Cortex of kidney (tissue), 1 donor: ENCODE measurements at places on chromosomes 6 and 20.

DNA sequence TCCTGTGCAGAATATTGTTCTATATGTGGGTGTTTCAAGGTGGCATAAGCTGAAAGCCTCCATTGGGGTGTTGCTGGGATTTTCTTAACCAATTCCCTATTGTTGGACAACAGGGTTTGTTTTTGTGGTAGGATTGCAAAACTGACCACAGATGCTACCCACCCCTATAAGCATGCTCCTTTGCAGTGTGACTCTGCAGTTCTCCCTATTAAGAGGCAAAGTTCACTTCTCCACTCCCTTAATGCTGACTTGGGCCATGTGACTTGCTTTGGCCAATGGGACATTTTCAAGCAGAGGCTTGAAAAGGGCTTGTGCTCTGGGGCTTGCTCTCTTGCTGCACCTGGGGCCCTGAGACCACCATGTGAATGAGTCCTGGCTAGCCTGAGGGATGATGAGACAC is 8.5 kb upstream of the ANGPT4 start:
- no peak for DNase-seq

GRCh38 chr20:1758765-1759164 is 101.2 kb upstream of the SIRPG start:
- DNase-seq, result no peak

DNA sequence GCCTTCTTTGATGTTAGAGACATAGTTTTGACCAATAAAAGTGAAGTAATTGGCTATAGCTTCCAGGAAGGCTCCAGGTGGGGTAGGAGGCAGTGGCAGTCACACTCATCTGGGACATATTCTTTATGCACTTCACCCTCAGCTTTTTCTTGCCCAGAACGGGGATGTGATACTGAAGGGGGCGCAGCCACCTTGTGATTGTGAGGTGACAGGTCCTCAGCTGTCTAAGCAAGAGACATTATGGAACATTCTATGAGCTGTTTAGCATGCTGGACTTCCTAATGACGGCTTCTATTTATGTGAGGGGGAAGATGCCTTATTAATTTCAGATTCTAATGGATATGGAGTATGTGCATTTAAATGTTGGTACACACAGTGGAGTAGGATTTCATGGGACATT is 151.3 kb upstream of the ZFP64 start:
- no peak for DNase-seq

GRCh38 chr20:38196592-38196991 is 31.5 kb upstream of the TGM2 start:
- no peak for DNase-seq

DNA sequence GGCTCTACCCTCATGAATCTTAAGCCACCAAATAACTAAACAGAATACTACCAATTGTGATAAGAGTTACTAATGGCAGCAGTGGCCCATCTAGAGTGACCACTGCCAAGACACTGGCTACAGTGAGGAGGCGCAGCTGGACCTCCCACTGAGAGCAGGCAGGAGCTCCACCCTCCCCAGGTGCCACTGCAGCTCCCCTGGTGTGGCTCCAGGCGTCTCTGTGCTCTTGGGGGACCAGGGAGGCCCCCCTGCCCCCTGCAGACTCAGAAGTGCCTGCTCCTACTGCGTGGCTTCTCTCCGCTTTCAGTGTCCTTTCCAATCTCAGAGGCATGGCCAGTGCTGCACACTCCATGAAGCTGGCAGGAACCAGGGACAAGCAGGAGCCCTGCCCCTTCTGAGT is 23.4 kb downstream of the MC3R start:
- no peak for DNase-seq

GRCh38 chr20:44743080-44743701 is 2.5 kb upstream of the KCNK15 start:
- no peak for DNase-seq

DNA sequence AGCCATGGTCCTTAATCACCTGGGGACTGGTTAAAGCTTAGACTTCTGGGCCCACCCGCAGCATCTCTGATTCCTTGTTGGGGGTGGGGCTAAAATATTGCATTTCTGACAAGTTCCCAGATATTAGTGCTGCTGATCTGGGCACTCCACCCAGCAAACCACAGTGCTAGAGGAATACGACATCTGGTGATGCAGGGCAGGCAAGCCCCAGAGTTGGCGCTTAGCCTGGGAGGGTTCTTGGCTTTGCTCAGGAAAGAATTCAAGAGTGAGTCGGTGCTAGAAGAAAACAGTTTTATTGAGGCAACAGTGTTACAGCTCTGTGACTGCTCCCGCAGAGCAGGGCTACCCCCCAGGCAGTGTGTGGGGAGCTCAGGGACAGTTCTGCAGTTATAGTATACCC is 210.7 kb downstream of the TFAP2C start:
- DNase-seq, result no peak

DNA sequence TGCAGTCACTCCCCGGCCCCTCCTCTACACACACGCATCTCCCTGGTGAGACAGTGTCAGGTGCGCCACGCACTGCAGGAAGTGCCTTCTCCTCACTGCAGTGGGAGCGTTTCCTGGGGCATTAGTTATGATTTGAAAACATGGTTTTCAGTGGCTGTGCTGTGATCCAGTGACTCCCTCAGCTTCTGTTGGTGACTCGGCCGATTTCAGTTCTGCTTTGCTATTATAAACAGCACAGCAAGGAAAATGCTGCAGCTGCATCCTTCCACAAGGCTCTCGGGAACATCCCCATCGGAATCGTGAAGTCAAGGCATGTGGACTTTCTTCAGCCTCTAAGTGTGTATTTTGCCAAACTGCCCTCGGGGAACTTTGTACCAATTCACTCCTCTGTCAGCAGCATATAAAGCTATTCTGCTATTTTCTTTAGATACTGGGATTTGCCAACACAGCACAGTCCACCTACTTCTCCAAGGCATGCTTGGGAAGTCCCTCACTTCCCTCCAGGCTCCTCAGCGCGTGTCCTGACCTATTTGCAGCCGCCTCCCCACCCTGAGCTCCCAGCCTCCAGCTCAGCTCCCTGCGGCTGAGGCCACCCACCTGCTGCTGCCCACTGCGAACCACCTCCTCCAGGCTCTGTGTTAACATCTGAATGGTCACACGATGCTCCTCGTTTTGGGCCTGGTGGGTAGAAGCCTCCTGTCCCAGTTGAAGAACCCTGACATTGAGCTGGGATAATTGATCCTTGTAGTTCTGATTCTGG is 54.5 kb downstream of the GINS1 start:
- DNase-seq, result no peak

- DNase-seq, result no peak
Observed at GRCh38 chr6:76072562-76072961, at the start of gene IMPG1. IMPG1 (minus strand) TSS chr6:76072662; CDS start chr6:76072488, 174 bp downstream.

GRCh38 chr20:61925555-61926252 is 140.0 kb downstream of the TAF4 start:
- DNase-seq, result no peak
